ENCODE measurements at places on chromosomes 12 and 14. TPM values are rescaled to one million over a fixed set of nuclear protein-coding genes. Genes with fewer than 3 reads are reported as not detected.

The KCNH3 gene
- 4.4 TPM for polyA plus RNA-seq

DNA sequence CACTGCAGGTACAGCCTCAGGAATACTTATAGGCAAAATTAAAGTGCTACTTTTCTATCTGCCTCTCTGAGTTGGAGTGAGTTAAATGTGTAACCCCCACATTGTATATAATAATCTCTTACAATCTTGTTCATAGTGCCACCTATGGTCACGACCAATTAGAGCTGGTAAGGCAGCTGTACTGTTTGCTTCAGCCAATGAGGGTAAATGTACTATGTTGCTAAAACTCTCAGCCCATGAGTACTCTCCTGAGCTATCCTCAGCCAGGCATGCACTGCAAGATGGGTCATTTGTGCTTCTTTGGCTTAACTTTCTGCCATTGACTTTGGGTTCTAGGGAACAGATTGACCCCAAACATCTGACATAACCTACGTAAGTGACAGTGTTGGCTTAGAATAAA lies 15.0 kb upstream of the MDM2 start:
- DNase-seq: no peak

- no peak for DNase-seq
Observed at GRCh38 chr12:92002673-92003382, 142.8 kb downstream of the BTG1 start.

DNA sequence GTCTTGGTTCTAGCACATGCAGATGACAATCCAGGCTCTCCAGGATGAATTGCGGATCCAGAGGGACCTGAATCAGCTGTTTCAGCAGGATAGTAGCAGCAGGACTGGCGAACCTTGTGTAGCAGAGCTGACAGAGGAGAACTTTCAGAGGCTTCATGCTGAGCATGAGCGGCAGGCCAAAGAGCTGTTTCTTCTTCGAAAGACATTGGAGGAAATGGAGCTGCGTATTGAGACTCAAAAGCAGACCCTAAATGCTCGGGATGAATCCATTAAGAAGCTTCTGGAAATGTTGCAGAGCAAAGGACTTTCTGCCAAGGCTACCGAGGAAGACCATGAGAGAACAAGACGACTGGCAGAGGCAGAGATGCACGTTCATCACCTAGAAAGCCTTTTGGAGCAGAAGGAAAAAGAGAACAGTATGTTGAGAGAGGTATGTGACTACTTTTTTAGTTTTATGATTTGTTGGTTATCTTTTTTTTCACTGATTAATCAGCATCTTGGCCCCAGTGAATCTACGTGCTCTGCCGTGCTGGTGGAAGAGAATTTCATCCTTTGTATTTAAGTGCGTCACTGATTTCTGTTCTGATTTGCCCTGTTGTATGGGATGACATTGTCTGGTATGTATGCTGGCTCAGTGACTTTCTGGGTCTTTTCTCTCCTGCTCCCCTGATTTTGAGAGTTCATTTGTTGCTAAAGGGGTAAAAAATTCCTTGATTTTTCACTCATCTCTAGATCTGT lies 92.3 kb downstream of the ERC1 start:
- no peak for DNase-seq

The TTC9 gene
- 2.6 TPM for polyA plus RNA-seq

DNA sequence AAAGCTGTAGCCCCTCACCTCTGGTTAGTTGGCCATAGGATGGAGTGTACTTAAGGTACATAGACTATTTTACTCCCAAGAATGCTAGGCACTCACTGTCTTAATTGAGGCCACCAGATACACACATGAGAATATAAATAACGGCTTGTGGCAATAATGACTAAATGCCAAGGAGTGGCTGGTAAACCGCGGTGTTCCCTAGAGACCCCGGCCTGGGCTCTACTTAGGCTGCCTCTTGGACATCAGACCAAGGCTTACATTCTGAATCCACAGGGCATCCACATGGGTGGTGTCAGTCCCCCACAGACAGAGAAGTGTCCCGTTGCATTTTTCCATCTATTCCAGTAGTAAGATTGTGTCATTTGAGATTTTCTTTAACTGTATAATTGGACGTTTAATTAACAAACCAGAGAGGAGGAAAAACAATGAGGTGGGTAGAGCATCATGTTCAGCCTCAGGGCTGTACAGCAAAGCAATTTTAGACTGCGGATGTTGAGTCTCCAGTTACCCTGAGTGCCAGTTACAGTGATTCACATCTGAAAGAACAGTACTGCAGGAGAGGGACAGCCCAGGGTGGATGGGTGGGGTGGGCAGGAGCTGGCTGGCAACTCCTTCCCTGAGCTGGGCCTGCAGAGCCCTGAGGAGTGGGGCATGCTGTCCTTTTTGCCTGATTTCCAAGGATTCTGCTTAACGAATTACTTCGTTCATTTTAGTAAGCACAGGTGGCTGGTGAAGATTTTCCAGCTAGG lies 20.5 kb downstream of the CKB start:
- DNase-seq: no peak

The OVCH1 gene
- 0.13 TPM for polyA plus RNA-seq

GRCh38 chr12:6093764-6094163 lies 30.7 kb downstream of the VWF start:
- no peak for DNase-seq

All from left renal pelvis (tissue), 4 donors.